ENCODE measurements at places on chromosomes 12 and 14. TPM values are rescaled to one million over a fixed set of nuclear protein-coding genes. Genes with fewer than 3 reads are reported as not detected.

- DNase-seq: peak; percentile 43
These were observed 60.6 kb upstream of the TMCC3 start for GRCh38 chr12:94710933-94711332.

DNA sequence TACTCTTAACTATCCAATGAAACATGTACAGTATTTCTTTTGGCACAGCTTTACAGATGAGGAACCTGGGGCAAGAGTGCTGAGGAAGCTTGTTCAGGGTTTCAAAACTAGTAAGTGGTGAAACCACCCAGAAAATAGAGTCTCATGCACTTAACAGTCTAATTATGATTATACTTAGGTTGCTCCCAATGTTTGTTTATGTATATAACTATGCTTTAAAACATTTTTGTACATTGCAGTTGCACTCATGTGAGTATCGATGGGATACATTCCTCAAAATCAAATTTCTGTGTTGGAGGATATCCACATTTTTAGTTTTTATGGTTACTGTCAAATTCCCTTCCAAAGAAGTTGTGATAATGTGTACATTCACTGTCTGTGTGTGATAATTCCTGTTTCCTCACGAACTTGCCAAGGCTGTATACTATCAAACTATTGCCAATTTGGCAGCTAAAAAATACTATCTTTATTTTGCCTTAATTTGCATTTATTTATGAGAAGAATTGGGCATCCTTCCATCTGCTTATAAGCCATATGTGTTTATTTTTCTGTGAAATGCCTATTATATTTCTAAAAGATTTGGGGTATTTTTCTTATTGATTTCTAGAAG, 143.9 kb upstream of the SSTR1 start:
- no peak for DNase-seq

- no peak for DNase-seq
These were observed 73.7 kb downstream of the DUSP16 start for GRCh38 chr12:12488823-12489550.

MAP1LC3B2 gene
- 3.9 TPM for total RNA-seq

ACSM4 gene
- not detected for total RNA-seq

Data from A673 (cell line).